ENCODE measurements at places on chromosomes 4 and X.

- no peak for DNase-seq
These were observed 761.0 kb downstream of the IL1RAPL1 start for GRCh38 chrX:29348288-29348687.

GRCh38 chr4:108851366-108851765 lies 88.5 kb upstream of the ETNPPL start:
- DNase-seq: no peak

DNA sequence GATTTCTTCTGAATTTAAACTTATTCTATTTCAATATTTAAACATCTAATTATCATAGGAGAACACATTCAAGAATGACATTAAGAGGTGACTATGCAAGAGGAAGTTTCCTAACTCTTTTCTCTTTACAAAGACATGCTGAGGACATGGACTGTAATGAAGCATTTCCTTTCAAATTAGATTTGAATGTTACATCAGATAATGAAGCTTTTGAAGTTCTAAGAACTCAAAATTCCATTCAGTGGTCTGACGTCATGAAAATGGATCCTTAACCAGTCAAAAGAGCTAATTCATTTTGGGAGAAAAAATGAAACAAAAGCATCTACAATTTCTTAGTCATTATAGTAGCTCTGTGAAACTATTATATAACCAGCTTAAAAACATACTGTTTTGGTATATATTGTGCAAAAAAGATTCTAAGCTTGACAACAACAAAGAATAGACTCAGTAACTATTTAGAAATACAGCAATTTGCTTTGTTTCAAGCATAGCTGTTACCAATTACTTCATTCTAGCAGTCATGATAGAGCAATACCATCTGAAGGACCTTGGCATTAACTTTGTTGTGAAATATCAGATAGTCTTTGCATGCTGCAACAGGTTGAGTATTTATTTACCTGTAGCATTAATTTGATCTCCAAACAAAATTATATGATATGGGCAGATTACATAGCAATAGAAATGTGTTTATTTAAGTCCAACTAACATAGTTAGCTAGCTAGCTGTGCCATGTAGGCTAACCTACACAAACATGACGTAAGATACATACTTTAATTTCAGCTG lies 13.7 kb upstream of the DTHD1 start:
- DNase-seq: no peak

- no peak for DNase-seq
These were observed 47.5 kb upstream of the SCRG1 start for GRCh38 chr4:173446416-173446815.
